NCI-H524 (cell line): ENCODE measurements at places on chromosomes 7 and 10.

DNA sequence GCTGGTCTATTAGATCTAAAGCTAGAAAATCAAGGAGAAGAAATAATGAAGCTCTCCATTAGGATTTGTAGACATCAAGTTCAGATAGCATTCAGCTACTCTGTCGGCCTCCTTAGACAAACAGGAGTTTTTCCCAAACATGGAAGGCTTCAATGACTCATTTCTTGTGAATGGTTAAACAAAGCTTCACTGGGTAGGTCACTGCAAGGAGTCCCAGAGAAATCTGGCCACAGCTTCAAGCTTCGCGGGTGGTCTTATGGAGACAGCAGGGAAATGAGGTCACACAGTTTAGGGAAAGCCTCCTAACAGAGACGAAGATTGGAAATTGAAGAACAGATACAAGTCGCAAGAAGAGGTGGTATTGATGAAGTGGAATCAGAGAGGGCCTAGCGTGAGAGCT lies 22.6 kb upstream of the LRRC72 start:
- no peak for DNase-seq

GRCh38 chr7:113093561-113093960 lies 6.9 kb upstream of the GPR85 start:
- no peak for DNase-seq

DNA sequence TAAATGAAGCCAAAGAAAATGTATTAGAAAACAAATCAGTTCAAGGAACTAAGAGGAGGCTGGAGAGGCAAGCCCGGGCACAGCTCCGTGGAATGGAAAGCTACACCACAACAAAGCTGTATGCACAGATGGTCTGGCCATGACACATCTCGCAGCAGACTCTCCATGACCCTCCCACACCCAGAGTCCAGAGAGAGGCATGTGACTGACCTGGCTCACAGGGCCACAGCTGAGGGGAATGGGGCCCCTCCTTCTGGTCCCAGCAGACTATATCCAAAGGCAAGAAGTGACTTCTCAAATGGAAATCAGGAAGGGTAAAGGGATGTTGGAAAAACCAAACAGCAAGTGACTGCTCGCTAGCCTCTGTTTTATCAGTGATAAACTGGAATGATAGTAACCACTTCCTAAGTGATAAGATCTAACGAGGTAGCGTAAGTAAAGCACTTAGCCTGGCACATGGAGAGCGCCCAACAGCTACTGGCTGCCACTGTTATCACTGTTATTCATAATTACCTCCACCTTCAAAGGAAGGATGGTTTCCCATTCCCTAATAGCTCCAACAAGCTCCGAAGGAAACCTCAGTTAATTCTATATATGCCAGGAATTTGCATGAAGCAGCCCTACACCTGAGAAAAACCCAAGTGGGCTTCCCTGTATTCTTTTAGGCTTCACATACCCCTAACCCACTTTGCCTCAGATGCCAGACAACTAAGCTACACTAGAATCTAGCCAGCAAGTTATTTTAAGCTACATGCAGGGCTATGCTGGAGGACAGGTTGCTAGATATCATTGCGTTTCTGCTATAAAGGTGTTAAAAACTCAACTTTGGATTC lies 8.4 kb downstream of the OSBPL3 start:
- DNase-seq: peak; percentile 60

DNA sequence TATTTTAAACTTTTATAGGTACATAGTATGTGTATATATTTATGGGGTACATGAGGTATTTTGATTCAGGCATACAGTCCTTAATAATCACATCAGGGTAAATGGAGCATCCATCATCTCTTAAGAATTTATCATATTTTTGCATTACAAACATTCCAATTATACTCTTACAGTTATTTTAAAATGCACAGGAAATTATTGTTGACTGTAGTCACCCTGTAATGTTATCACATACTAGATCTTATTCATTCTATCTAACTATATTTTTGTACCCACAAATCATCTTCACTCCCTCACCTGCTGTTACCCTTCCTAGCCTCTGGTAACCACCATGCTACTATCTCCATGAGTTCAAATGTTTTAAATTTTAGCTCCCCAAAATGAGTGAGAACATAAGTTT lies 56.3 kb upstream of the FAM3C start:
- no peak for DNase-seq

DNA sequence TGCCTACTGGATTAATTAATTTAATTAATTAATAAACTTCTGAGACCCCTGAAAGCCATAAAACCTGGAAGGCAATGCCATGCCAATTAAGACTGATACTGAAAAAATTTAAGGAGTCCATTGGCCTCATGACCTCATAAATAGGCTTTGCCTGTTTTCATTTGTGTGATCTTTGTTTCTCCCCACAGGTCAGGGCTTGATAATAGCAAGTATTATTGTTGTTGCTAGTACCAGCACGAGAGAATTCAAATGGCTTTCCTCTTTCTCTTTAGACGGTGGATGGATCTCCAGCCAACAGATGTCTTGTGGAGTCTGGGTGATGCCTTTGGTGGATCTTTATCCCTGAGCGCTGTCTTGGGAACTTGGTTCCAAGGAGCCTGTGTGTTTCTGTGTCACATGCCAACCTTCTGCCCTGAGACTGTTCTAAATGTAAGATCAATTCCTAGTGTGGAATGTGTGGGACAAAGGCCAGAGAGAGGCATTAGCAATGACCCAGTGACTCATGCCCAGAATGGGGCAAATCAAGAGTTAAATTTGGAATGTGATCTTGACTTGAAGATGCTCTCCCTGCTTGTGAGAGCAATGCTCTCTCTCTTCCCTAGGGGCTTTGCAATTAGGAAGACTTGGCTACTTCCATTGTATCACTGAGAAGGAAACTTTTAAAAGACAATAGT lies 17.7 kb downstream of the ACSM6 start:
- no peak for DNase-seq

- no peak for DNase-seq
These were observed 14.2 kb downstream of the DUSP5 start for GRCh38 chr10:110511734-110512449.

DNA sequence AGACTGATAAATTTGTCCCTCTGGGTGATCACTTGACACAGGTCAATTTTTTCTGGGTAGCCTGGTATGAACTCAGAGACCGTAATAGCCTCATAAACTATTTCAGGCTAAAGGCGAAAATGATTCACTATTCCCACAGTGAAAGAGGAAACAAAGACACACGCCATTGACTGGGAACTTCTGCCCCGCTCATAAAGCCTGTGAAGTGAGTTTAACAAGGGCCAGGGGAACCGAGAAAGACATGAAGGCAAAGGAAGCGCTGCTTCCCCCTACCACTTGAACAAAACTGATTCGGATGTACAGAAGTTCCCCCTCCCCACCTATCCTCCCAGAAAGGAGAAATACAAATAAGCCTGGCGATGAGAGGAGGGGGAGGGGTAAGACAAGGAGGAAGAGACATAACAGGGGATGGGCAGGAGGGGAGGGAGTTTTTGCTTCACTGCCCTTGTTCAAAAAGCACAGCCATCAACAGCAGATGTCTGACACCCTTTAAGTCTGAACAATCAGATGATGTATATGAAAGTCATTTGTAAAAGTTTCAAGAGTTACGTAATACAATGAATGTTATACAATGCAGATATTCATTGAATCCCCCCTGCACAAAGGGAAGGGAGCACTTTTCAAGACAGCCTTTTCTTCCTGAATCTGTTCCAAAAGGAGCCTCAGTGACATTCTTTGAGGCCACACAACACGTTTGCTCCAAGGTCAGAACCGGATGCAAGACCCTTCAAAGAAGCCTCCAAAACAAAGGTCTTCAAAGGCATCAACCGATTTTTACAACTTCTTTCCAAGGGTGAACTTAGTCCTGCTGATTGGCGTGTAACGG lies 734 bp downstream of the ABCB4 start:
- DNase-seq: no peak

- no peak for DNase-seq
These were observed 293.6 kb upstream of the ZMIZ1 start for GRCh38 chr10:78774999-78775711.

GRCh38 chr7:38817526-38817925 lies 91.5 kb downstream of the VPS41 start:
- DNase-seq: no peak

- peak; percentile 82 for DNase-seq
These were observed at the start of gene MCM10 for GRCh38 chr10:13160934-13161856. Gene MCM10, plus strand, starts transcription at chr10:13161558. Its CDS starts 2,645 bp downstream, at chr10:13164203.

GRCh38 chr7:24057243-24057642 lies 226.7 kb upstream of the NPY start:
- no peak for DNase-seq

DNA sequence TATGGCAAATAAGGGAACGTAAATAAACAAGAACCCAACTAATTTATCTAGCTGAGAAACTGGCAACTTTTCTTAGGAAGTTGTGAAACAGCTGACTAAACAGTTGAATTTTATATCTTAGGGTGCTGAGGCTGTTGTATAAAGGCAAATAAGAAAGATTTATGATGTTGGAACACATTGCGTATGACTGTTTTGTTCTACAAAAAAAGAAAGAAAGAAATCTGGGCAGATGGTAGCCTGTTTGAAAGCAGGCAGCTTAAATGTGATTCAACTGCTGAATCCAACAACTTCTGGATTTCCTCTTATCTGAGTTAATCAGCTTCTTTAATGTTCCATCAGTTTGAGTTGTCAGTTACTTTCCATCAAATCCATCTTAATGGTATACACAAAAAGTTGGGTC lies 214.5 kb downstream of the SNX13 start:
- DNase-seq: no peak

- DNase-seq: no peak
These were observed 79.6 kb downstream of the INPP5A start for GRCh38 chr10:132616996-132617736.

DNA sequence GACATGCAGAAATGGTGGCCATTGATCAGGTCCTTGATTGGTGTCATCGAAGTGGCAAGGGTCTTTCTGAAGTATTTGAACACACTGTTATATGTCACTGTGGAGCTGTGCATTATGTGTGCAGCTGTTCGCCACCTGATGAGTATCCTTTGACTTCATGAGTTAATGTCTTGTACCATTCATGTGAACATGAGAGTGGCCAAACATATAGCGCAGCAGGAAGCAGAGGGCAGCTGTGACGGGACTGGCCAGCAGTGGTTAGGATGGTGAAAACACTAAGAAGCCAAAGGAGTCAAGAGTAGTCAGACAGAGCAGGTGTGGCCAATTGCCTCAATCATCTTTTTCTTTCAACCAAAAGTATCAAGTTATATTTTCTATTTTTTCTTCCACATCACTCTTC lies 167.4 kb downstream of the IMMP2L start:
- no peak for DNase-seq

- DNase-seq: no peak
These were observed 129.5 kb downstream of the KLF6 start for GRCh38 chr10:3655528-3655927.

GRCh38 chr10:48525113-48525512 lies 79.8 kb downstream of the ARHGAP22 start:
- no peak for DNase-seq

DNA sequence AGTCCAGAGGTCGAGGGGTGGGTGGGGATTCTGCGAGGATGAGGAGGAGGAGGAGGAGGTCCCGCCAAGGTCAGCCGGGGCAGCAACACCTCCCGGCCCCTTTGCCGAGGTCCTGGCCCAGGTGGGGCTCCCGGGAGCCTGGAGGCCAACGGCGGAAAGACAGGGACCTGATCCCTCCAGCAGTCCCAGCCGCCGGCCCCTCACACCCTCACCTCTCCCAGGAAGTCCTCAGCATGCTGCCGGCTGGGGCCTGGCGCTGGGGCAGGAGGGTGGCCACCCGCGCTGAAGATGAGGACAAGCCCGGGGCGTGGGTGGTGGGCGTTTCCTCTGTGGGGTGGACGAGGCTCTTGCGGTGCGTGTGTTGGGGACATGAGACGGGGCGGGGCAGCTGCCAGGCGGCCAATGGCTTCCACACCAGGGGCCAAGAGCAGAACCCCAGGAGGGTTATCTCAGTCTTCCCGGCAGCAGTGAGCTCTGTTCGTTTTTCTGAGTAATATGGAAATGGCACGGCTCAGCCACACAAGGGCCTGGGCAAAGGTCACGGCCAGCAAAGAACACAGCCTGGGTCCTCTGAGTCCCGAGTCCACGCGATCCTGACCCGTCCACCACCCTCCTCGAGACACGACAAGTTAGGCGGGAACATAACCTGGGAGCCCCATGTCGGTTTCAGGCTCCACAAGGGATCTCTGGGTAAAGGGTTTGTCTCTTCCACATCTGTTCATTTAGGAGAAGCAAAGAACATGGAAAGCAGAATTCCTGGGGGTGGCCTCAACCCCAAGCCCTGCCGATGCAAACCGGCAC lies 82.9 kb upstream of the PDGFA start:
- no peak for DNase-seq

- no peak for DNase-seq
These were observed 24.1 kb upstream of the ABCA13 start for GRCh38 chr7:48147078-48147591.
